ENCODE measurements at places on chromosomes 5 and 9.

DNA sequence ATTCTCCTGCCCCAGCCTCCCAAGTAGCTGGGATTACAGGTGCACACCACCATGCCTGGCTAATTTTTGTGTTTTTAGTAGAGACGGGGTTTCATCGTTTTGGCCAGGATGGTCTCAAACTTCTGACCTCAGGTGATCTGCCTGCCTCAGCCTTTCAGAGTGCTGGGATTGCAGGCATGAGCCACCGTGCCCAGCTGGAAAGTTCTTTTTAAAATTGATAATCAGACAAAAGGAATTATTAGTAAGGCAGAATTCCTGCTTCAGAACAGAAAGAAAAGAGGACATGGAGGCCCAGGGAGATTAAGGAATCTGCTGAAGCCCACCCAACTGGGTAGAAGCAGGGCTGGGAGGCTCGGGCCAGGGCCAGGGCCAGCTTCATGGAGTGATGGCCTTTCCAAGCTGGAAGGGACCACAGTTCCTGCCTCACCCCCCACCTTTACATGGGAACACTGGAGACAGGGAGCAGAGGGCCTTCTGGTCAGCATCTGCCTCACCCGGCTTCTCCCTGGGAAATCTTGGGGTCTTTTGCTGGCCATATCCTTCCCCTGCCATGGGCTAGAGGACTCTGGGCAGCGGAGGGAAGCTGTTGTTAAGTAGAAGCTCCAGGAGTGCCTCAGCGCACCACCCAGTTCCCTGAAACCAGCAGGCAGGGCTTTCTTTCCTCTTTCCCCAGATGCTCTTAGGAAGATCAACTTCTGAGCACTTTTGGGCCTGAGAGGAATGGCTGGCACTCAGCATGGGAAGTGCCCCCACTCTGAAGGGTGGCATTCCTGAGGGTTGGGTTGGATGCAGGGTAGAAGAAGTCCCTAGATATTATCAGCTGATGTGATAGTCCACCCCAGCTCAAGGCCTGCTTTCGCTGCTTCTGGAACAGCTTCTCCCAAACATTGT, 70.1 kb downstream of the RGS3 start:
- no peak for DNase-seq

- no peak for DNase-seq
Measured at GRCh38 chr5:141150993-141151325, 1.1 kb downstream of the PCDHB6 start.

- peak; percentile 1 for DNase-seq
Measured at GRCh38 chr9:5195463-5195862, 10.0 kb upstream of the INSL6 start.

DNA sequence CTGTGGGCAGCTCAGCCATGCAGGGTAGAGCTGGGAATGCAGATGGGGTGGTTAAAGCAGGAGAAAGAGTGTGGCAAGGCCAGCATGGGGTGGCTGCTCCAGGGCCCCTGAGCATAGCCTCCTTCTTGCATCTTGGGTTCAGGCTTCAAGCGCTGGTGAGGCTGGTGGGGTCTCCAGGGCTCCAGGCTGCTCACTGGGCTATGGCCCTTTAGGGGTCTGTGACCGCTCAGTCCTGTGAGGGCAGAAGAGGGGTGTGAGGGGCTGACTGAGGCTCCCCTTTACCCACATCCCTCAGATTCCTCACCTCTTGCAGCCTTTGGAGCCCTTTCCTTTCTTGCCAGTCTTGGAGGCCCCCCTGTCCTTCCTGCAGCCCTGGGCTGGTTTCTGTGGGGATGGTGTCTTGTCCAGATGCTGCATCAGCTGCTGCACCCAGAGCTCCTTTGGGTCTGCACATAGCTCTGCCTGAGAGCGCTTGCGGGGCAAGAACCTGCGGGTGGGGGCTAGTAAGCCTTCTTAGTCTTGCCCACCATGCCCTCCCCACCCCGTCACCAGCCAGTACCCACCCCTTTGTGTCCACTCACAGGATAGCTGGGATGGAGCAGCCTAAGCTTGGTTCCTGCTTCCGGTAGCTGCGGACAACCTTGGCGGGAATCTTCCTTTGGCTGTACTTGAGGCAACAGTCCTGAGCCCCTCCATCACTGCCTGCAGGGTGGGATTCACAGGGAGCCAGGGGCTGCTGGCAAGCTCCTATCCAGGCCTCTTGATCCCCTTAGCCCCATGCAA, 549 bp downstream of the CCL21 start:
- no peak for DNase-seq

GRCh38 chr9:14218253-14218652, 95.7 kb downstream of the NFIB start:
- no peak for DNase-seq

GRCh38 chr5:54988218-54988617, 2.8 kb upstream of the ESM1 start:
- DNase-seq: no peak

- no peak for DNase-seq
Measured at GRCh38 chr5:98794414-98795080, 21.1 kb downstream of the RGMB start.

- DNase-seq: no peak
Measured at GRCh38 chr9:87305151-87305550, 192.5 kb upstream of the DAPK1 start.

DNA sequence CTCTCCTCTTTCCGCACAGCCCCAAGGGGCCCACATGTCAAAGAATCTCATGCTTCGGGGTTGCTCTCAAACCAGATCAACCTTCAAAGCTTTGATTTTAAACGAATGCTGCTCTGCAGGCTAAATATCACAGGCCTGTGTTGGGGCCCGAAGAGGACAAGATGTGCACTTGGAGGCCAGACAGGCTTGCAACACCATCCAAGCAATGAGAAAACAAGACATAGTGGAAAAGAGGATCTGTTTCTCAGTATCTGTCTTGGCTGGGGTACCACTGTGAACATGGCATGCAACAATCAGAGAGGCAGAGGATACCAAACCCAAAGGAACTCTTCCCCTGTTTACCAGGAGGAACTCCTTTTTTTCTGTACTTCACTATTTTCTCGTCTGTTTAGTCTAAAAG, 321.8 kb downstream of the SLIT3 start:
- no peak for DNase-seq

DNA sequence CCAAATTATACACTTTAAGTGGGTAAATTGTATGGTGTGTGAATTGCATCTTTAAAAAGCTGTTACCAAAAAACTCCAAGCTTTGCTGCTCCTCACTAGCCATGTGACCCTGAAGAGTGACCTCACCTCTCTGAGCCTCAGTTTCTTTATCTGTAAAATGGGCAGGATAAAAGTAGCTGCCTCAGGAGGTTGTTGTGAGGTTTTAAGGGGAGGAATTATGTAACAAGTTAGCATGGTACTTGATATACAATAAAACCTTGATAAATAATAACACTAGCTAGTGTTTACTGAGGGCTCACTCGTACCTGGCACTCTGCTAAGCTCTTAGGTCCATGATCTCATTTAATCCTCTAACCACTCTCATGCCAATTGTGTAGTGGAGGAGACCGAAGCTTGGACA, 19.0 kb upstream of the PHF19 start:
- DNase-seq: no peak

DNA sequence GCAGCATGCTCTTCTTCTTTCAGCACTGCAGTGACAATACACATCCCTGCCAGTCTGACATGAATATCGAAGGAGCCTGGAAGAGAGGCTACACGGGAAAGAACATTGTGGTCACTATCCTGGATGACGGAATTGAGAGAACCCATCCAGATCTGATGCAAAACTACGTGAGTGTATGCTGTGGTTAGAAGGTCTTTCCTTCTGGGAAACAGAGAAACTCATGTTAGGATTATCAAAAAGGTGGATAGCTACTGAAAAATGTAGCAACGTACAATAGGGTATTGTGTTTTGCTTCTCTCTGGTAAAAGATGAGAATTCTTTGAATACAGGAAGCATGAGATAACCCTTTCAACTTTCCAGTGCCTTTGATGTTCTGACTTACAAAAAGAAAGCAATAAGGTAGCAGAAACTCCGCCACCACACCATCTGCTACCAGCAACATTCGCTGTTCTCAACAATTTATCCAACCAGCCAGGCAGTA, 133.3 kb downstream of the PCSK5 start:
- peak; percentile 22 for DNase-seq

DNA sequence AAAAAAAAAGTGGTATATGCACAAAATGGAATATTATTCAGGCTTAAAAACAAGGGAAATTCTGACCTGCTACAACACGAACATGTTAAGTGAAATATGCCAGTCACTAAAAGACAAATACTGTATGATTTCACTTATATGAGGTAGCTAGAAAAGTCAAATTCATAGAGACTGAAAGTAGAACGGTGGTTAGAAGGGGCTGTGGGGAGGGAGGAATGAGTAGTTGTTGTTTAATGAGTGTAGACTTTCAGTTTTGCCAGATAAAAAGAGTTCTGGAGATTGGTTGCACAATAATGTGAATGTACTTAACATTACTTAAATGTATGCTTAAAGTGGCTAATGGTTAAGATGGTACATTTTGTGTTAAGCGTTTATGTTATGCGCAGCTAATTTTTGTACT, 79.5 kb upstream of the IL12B start:
- DNase-seq: peak; percentile 55

DNA sequence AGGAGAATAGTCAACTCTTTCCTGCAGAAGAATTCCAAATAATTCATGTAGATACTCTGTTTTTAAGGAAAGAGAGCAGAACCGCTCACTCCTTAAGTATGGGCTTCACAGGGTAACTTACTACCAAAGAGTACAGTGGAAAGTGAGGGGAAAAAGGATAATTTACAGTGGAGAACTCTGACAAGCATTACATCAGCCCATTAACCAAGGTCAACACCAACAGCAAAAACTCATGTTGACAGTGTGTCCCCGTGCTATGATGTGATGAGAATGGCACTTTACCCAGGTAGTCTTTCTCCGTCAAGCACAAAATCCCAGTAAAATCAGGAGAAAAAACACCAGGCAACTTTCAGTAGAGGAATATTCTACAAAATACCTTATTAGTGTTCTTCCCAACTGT, 104.3 kb downstream of the ADCY2 start:
- no peak for DNase-seq

DNA sequence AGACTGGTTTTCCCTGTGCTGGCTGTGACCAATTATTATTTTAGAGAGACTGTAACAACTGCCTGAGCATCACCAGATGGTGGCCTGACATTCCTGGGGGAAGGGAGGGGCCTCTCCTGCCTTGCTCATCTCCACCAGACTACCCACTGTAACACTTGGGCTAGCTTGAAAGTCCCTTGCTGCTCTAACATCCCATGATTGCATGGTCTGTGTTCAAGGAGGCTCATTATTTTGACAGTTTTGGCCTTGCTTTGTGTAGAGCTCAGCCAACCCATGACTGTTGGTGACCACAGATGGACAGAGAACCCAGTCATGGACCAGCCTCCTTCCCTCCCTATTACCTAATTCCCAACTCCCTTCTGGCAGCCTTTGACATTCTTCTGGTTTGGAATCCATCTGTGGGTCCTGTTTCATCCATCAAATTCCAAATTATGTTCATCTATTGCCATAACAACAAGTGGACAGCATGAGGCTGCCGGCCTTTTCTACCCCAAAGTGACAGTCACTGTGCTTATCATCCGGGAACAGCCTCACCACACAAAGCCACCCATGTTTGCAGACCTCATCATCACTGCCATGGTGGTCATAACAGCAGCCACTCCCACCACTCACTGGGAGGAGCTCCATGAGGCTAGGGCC, 49.0 kb upstream of the ICE1 start:
- DNase-seq: no peak

GRCh38 chr9:135146766-135147473, 59.5 kb downstream of the OLFM1 start:
- DNase-seq: no peak

DNA sequence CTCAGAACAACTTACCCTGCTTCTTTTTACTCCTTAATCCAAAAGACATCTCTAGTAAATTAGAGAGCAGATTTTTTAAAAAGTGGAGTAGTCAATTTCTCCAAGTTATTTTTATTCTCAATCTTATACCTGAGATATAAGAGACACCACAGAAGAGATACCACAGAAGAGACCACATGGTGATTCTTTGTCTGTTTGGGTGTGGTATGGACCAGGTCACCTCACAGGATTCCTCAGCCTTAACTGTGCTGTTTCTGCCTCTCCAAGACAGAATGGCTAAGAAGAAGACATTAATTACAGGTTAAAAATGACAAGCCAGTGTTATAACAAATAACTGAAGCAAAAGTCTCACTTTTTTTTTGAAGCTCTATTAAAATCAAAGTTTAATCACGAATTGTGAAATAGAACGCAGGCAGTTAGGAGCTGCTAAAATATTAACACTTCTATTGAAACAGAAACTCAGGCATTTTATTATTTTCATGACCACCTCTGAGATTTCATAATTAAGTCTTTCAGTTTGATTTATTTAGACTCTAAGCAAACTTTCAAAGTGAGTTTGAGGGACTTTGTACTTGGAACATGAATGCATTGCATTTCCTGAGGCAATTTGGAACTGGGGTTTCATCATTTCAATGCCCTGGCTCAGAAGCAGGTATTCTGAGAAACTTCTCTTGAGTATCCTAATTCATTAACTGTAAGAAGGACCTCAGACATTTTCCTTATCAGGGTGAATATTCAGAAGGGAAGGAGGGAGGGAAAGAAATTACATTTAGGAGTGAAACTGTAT, 280.7 kb downstream of the KCTD16 start:
- no peak for DNase-seq

GRCh38 chr9:79798450-79798849, 226.7 kb downstream of the TLE4 start:
- no peak for DNase-seq

GRCh38 chr5:17160756-17161040, 56.7 kb upstream of the BASP1 start:
- no peak for DNase-seq

GRCh38 chr5:138620663-138621224, 45.5 kb upstream of the HSPA9 start:
- no peak for DNase-seq

- DNase-seq: no peak
Measured at GRCh38 chr5:624951-625230, 12.8 kb downstream of the CEP72 start.

GRCh38 chr9:135908754-135909204, 1.4 kb upstream of the CAMSAP1 start:
- DNase-seq: no peak

GRCh38 chr9:102700936-102701335, 294.2 kb upstream of the CYLC2 start:
- no peak for DNase-seq

DNA sequence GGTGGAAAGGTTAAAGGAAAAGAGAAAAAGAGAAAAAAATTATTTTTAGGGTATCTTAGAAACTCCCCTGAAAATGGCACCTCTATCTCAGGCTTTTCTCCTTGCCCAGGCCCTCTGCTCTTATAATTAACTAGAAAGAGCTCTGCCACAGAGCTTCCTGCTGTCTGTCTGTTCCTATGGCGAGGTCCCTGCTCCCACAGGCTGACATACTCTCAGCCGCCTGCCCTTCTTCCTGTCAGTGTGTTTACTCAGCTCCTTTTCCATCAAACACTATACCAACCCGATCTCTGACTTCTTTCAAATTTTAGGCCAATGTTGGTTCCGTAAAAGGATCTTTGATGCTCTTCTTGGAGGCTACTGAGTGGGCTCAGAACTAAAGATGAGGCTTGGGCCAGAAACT, 482.6 kb downstream of the DMAC1 start:
- DNase-seq: no peak

Data from iris pigment epithelial cell (primary cell).